ENCODE measurements at places on chromosomes 4 and X.

DNA sequence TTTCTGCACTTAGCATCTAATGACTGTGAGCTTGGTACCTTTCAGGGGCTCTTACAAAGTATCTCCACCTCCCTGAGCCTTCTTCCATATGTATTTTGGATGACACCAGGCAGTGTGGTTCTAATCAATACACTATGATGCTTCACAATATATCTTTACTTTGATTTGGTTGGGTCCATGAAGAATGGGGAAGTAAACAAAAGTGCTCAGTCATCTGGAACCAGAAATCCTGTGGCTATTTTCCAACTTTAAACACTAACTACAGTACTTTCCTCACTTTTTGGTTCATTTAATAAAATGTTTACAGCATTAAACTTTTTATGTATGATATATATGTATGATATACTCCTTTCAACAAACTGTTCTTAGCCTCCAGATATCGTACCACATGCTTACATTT, 216.4 kb upstream of the AFF2 start:
- no peak overlapping the region for H3K4me3 ChIP-seq
- no peaks in the 10 kb centered on the region for H3K4me1 ChIP-seq
- H3K27ac ChIP-seq, result no peak overlapping the region
- H3K27me3 ChIP-seq, result no peaks in the 10 kb centered on the region
- no peak for DNase-seq
- H3K36me3 ChIP-seq, result no peaks in the 10 kb centered on the region

DNA sequence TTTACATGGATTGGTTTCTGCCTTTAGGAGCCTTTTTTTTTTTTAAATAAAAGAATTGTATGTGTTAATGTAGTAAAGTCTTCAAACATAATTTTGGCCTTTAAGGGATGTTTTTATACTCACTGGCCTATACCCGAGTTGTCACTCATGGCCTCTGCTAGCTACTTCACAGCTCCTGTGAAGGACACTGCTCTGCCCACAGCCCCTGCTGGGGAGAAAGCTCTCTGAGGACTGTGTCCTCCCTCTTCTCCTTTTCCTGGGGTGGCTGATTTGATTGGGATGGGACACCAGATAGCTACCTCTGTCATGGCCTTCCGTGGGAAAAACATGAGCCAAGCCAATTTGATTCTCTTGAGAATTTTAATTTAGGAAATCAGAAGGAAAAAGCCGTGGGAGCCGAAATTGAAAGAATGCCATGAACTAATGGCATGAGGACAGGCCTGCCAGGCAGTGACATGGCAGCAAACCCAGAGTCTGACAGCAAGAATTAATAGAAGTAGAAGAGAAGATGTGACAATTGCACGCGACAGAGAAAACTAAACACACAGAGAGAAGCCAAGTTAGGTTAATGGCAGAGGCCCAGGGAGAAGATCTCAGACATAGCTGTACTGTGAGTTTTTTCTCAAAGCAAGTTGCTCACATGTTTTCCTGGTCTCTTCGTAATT, 81.4 kb downstream of the ARHGAP10 start:
- no peak overlapping the region for H3K27ac ChIP-seq
- H3K27me3 ChIP-seq, result no peaks in the 10 kb centered on the region
- no peaks in the 10 kb centered on the region for H3K4me1 ChIP-seq
- no peak overlapping the region for H3K4me3 ChIP-seq

DNA sequence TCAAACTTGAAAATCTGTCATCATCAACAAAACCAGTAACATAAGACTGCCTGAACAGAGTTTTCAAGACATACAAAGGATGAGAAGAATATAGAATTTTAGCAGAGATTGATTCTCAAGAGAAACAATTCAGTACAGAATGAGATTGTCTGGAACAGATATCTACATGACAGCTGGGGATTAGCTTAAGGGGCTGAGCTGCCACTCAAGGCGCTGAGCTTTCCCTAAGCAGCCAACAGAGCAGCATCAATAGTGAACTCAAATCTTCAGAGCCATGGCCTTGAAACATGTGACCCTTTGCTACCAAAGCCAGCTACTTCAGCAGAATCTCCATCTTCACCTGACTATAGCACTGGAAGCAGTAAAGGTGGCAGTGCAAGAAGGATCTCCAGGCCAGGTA, 24.3 kb upstream of the PCDH10 start:
- H3K36me3 ChIP-seq, result no peaks in the 10 kb centered on the region
- no peaks in the 10 kb centered on the region for H3K27me3 ChIP-seq
- H3K27ac ChIP-seq, result no peak overlapping the region
- no peak for DNase-seq

DNA sequence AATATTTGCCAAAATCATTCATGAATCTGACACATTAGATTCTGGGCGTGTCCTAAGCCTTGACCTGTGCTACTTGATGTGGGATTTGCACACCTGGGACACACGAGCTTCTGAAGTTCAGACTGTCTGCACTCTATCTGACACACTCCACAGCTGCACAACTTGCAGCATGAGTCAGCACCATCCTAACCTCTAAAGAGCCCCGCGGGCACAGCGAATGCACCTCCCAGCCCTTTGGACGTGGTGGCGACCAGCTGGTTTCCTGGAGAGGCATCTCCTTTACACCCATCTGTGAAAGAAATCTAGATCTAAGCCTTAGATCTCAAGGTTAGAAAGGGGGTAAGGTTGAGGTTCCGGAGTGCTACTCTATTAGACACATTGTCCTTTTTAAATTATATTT, 69.2 kb downstream of the SORBS2 start:
- no peaks in the 10 kb centered on the region for H3K36me3 ChIP-seq
- no peak overlapping the region for H3K4me3 ChIP-seq
- H3K27me3 ChIP-seq, result no peaks in the 10 kb centered on the region
- no peaks in the 10 kb centered on the region for H3K4me1 ChIP-seq
- no peak overlapping the region for H3K27ac ChIP-seq

- peaks cover 9% of the 10 kb centered on the region for H3K4me1 ChIP-seq
- H3K36me3 ChIP-seq, result peaks cover 44% of the 10 kb centered on the region
- no peak overlapping the region for H3K4me3 ChIP-seq
- no peak for DNase-seq
- H3K27ac ChIP-seq, result no peak overlapping the region
Observed at GRCh38 chrX:47564438-47565085, 3.6 kb downstream of the ARAF start.

DNA sequence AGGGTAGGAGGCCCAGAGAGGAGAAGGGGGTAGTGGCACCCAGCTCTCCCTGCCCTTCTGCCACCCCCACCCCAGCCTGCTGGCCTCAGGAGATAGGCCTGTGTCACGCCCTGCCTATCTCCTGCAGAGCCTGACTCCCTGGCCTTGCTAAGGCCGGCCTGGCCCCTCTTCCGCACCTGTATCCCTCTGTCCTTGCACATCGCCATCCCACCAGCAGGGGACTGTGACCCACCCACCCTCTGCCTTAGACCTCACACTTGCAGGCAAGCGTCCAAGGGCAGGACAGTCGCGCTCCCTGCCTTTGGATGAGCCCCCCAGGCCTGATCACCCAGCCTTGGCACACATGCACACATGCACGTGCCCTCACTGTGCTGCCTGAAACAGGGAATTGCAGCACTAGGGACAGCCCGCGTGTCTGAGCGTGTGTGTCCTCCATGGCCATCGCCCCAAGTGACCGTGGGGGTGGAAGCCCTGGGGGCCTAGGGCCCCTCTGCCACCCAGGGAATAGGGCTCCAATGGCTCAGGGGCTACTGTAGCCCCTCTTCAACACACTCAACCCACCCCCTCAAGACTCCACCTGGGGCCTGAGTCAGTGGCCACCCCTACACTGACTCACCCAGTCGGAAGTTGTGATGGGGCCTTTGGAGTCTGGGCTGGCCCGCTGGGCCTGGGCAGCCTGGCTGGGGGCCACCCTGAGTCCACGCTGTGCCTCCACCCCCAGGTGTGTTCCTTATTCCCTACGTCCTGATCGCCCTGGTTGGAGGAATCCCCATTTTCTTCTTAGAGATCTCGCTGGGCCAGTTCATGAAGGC, 2.1 kb downstream of the SLC6A8 start:
- no peaks in the 10 kb centered on the region for H3K27me3 ChIP-seq
- DNase-seq, result no peak
- H3K4me1 ChIP-seq, result no peaks in the 10 kb centered on the region

DNA sequence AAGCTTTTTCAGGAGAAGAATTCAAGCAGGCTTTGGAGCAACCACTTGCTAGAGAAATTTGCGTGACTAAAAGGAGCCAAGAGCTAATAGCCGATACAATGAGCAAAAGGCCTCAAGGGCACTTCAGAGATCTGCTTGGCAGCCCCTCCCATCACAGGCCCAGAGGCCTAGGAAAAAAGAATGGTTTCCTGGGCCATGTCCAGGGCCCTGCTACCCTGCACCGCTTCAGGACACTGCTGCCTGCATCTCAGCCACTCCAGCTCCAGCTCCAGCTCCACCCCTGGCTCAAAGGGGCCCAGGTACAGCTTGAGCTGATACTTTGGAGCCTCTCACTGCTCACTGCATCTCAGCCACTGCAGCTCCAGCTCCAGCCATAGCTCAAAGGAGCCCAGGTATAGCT, 98.9 kb downstream of the FAM13A start:
- H3K27ac ChIP-seq, result no peak overlapping the region
- H3K4me1 ChIP-seq, result no peaks in the 10 kb centered on the region
- H3K36me3 ChIP-seq, result no peaks in the 10 kb centered on the region
- no peak for DNase-seq
- no peaks in the 10 kb centered on the region for H3K27me3 ChIP-seq

GRCh38 chrX:333611-334311, 15.2 kb upstream of the GTPBP6 start:
- no peaks in the 10 kb centered on the region for H3K36me3 ChIP-seq
- H3K27me3 ChIP-seq, result peaks cover 3% of the 10 kb centered on the region
- no peak overlapping the region for H3K4me3 ChIP-seq
- H3K27ac ChIP-seq, result no peak overlapping the region

GRCh38 chrX:45006002-45006800, 133.2 kb downstream of the KDM6A start:
- H3K4me1 ChIP-seq, result no peaks in the 10 kb centered on the region
- DNase-seq, result no peak
- no peak overlapping the region for H3K27ac ChIP-seq
- H3K27me3 ChIP-seq, result no peaks in the 10 kb centered on the region
- H3K36me3 ChIP-seq, result peaks cover 3% of the 10 kb centered on the region
- no peak overlapping the region for H3K4me3 ChIP-seq

DNA sequence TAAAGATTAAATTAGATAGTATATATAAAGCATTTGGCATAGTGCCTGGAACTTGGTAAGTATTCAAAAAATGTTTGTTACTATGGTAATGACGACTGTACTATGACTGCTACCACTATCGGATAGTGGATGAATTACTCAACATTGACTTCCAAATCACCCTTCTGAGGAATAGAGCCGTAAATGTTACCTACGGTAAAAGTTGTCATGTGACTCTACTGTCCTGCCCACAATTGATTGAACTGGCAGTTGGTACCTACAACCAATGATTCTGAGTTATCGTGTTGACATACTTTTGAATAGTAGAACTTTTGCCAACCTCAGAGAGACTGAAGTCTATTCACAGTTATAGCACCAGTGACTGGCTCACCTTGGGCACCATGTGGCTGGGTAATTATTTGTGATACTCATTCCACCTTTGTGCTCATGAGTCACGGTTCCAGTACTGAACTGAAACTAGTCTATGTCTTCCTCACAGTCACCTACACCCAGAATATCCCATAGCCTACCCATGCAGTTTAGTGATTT, 185.5 kb upstream of the PITX2 start:
- no peaks in the 10 kb centered on the region for H3K27me3 ChIP-seq
- H3K4me1 ChIP-seq, result no peaks in the 10 kb centered on the region
- no peaks in the 10 kb centered on the region for H3K36me3 ChIP-seq
- H3K4me3 ChIP-seq, result no peak overlapping the region
- DNase-seq, result no peak

DNA sequence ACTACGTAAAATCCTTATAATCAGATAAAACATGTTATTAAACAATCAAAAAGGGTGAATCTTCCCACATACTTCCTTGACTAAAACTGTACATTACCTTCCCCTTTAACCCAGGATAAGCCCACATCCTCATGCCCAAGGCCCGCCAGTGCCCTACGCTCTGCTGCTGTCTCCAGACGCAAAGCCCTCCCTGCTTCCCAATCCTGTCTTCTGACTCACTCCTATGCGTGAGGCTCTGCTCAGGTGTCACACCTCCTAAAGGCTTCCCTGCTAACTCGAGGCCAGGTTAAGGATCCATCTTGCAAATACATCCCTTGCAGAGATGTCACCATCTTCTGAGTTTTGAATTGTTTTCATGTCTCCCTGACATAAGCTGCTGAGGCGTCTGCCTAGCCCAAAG, 61.6 kb downstream of the STX18 start:
- no peaks in the 10 kb centered on the region for H3K27me3 ChIP-seq
- no peaks in the 10 kb centered on the region for H3K36me3 ChIP-seq
- DNase-seq, result no peak

- DNase-seq, result no peak
- H3K27me3 ChIP-seq, result no peaks in the 10 kb centered on the region
- H3K27ac ChIP-seq, result no peak overlapping the region
- no peaks in the 10 kb centered on the region for H3K36me3 ChIP-seq
- no peak overlapping the region for H3K4me3 ChIP-seq
Observed at GRCh38 chr4:123672987-123673386, 276.4 kb downstream of the SPRY1 start.

- H3K27ac ChIP-seq, result no peak overlapping the region
- DNase-seq, result no peak
- no peak overlapping the region for H3K4me3 ChIP-seq
- no peaks in the 10 kb centered on the region for H3K27me3 ChIP-seq
- H3K36me3 ChIP-seq, result no peaks in the 10 kb centered on the region
Observed at GRCh38 chr4:155956461-155956860, 2.8 kb upstream of the CTSO start.

DNA sequence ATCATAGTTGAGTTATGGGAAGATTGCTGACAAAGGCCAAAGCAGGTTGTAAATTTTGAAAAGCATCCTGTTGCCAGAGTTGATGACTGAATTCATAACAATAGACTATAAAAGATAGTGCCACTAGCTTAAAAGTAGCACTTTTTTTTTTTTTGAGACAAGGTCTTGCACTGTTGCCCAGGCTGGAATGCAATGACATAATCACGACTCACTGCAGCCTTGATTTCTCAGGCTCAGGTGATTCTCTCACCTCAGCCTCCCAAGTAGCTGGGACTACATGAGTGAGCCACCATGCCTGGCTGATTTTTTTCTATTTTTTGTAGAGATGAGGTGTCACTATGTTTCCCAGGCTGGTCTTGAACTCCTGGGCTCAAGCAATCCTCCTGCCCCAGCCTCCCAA, 122.7 kb downstream of the SPOCK3 start:
- no peaks in the 10 kb centered on the region for H3K36me3 ChIP-seq
- H3K4me1 ChIP-seq, result no peaks in the 10 kb centered on the region
- no peaks in the 10 kb centered on the region for H3K27me3 ChIP-seq
- H3K4me3 ChIP-seq, result no peak overlapping the region
- no peak overlapping the region for H3K27ac ChIP-seq

- no peak overlapping the region for H3K27ac ChIP-seq
- no peak overlapping the region for H3K4me3 ChIP-seq
- no peak for DNase-seq
- no peaks in the 10 kb centered on the region for H3K36me3 ChIP-seq
- no peaks in the 10 kb centered on the region for H3K27me3 ChIP-seq
Observed at GRCh38 chr4:159290321-159291030, 187.6 kb downstream of the RAPGEF2 start.

DNA sequence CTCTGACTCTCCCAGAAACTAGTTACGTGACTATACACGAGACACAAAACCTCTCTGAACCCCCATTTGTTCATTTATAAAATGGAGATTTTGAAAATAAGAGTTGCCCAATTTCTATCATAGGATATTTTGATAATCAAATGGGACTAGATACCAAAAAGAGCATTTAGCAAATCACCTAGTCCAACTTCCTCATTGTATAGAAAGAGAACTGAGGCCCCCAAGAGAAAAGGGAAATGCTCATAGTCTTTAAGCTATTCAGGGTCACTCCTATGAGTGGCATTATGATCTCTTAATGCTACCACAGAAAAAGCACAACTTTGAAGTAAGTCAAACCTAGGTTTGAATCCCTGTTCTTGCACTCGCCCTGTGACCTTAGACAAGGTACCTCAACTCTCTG, 62.7 kb downstream of the BMP15 start:
- no peaks in the 10 kb centered on the region for H3K36me3 ChIP-seq
- H3K4me1 ChIP-seq, result no peaks in the 10 kb centered on the region
- DNase-seq, result no peak
- no peaks in the 10 kb centered on the region for H3K27me3 ChIP-seq
- no peak overlapping the region for H3K4me3 ChIP-seq
